ENCODE measurements at places on chromosomes 11 and 22.

DNA sequence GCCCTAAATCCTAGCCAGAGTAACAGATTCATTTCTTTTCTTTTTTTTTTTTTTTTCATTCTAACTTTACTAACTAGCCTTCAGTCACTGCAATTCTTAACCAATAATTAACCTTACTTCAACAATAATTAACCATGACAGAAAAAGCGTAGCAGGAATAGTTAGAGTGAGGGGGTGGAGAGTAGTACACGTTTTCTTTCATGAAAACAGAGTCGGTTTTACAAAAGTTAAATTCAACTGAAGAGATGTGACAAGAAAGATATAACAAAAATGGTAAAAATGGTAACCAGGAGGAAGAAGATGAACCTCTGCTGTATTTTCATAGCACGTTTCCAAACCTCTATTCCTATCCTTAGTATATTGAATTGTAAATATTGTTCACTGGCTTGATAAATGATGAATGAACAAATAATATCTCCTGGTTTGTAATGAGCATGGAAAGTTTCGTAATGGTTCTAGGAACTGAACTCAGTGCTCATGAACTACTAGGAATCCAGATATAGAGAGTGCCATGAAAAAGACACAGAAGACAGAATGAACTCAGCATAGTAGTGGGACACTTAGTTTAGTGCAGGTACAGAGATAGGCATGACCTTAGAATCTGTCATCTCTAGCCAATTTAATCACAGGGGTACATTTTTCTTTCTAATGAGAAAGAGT lies 116.5 kb upstream of the ANO5 start:
- DNase-seq = no peak

- no peak for DNase-seq
These were observed 325.4 kb downstream of the JRKL start for GRCh38 chr11:96715208-96715607.

- DNase-seq = peak; percentile 50
These were observed at the start of gene GUCD1 for GRCh38 chr22:24554313-24555164. GUCD1 (minus strand) TSS chr22:24555138; CDS start chr22:24554991, 147 bp downstream.

DNA sequence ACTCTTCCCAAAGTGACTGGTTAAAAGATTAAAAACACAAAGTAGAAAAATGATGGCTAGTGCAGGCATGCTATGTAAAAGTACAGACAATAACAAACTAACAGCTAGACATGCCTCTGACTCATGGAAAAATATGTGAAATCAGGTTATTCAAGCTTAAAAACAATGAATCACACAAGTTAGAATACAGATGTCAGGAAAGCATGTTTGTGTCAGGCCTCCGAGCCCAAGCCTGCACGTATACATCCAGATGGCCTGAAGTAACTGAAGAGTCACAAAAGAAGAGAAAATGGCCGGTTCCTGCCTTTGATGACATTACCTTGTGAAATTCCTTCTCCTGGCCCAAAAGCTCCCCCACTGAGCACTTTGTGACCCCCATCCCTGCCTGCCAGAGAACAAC lies 110.1 kb downstream of the NOX4 start:
- peak; percentile 92 for DNase-seq

GRCh38 chr22:36317658-36318271 lies 64.8 kb downstream of the APOL1 start:
- DNase-seq = no peak

DNA sequence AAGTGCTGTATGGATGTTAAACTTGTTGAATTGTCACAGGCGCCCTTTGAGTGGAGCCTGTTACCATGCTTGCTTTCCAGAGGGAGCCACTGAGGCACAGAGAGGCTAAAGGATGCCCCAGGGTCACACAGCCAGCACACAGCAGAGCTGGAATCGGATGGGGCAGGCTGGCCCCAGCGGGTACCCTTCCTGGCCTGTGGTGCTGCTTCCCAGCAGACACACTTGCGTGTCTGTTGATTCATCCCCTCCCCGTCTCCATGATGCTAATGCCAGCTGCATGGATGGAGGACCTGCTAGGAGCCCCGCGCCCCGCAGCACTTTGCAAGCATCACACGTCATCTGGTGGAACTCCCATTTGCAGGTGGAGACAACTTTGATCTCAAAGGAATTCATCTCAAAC lies 52.4 kb upstream of the SHISAL1 start:
- DNase-seq = no peak

- DNase-seq = no peak
These were observed 520.4 kb upstream of the LUZP2 start for GRCh38 chr11:23976426-23976825.

DNA sequence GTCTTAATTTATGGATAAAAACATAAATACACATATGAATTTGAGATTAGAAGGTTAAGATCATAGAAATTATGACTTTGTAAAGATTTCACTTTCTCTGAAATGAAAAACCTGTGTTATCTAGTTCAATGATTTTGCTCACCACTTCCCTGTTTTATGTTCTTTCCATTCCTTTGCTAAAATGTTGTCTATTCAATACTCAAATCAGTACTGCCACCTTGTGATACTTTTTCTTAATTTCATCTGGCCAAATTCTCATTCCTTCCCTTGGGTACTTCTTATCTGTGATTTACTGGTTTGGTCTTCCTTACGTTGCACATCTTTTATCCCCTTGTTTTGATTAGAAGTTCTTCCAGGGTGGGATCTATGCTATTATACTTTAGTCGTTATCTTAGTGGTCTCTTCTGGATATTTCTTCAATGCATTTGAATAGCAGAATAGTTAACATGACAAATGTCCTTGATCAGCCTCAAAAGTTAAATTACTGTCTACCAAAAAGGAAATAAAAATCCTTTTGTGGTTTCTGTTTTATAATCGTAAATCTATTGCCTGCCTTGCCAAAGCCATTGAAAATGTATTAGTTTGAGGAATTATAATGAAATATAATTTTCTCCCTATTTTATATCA lies 197.0 kb downstream of the PGR start:
- peak; percentile 45 for DNase-seq

DNA sequence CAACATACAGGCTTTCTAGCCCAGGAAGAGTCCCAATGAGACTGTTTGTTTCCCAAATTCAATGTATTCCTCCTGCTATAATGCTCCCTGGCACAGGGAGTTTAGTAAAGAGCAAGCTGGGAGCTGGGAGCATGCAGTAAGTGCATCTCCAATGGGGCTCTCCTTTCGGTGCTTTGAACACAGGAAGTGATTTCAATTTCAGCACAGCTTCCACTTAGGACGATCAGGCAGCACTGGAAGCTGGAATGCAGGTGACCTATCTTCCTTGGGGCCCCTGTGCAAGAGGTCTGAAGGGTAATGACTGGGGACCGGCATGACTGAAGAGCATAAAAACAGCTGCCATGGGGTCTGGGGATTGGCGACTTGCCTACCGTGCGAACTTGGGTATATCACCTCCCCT lies 76.0 kb downstream of the LARGE1 start:
- DNase-seq = no peak

GRCh38 chr11:126212089-126212660 lies 593 bp downstream of the FAM118B start:
- peak; percentile 15 for DNase-seq

DNA sequence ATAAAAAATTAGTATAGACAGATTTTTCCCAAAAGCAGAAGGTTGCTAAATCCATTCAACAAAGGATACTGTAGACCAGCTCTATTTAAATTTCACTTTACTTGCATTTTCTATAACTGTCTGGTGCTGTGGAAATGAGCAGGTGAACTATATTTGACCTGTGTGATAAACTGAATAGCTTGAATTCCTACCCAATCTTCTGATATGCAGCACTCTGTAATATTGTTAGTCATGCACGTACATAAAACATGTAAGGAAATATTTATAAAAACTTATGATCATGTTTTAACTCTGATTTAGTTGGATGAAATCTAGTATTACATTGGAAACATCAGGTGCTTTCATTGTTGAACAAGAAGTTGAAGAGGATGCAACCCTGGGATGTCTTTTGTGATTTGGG lies 213.6 kb downstream of the DBX1 start:
- DNase-seq = no peak

- DNase-seq = peak; percentile 46
These were observed 19.2 kb downstream of the NECTIN1 start for GRCh38 chr11:119709638-119710346.

GRCh38 chr11:123547180-123547579 lies 107.2 kb downstream of the SCN3B start:
- no peak for DNase-seq

- no peak for DNase-seq
These were observed 784.5 kb downstream of the BRD1 start for GRCh38 chr22:49042877-49043859.

DNA sequence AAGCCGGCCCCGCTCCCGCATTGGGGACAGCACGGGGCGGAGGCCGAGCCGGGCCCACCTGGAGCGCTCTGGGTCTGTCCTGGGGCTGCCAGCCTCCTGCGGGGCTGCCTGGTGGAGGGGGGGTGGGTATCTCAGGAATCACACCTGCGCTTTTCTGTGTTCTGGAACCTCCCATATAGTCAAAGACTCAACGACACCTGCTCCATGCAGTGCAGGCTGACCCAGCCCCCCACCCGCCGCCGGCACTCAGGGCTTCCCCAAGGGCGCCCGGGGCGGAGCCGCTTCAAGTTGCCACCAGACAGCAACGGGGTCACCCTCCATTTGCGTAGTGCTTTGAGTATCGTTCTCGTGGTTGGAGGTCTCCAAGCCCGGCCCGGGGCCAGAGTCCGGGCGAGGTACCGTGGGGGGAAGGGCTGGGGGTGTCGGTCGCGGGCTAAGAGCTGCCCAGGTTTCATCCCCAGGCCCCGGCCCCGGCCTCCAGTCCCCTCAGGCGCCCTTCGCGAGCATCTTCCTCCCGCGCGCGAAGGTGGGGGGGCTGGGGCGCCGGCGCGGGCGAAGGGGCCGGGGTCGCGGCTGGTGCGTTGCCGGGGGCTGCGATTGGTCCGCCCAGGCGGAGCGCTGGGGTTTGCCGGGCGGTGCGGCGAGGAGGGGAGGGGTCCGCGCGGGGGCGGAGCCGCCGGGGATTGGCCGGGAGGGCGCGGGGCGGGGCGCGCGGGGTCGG lies 6.6 kb downstream of the TSPAN4 start:
- no peak for DNase-seq

All from EL (cell line).